ENCODE measurements at places on chromosomes 2 and 18.

- no peak overlapping the region for H3K4me3 ChIP-seq
- H3K4me1 ChIP-seq = no peaks in the 10 kb centered on the region
- H3K27ac ChIP-seq = no peak overlapping the region
- no peaks in the 10 kb centered on the region for H3K27me3 ChIP-seq
- no peaks in the 10 kb centered on the region for H3K36me3 ChIP-seq
Observed at GRCh38 chr18:47413327-47413726, 161.9 kb upstream of the SKOR2 start.

DNA sequence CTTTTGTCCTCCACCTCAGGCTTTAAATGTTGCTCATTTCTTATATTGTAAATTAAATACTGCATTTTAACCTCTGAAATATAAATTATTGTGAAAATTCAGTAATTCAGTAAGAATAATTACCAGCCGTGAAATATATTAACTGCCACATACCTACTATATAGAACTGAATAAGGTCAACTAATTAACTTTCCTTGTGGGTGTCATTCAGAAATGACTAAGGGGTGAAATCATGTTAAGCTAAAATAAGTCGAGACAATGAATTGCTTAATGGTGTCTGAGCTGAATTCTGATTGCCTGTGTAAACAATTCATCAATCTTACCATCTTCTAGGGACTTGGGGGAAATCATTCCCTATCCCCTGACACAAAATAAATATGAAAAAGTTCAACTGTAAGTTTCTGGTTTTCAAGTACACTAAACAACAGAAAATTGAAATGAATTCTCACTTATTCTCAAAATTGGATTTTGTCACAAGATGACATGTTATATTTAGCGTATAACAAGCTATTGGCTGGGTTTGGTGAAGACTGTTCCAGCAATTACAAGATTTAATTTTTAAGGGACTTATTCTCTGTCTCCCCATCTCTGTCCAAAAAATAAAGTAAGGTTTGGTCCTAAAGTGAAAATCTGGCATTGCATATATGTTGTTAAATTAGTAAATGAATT is 255.1 kb downstream of the METTL4 start:
- no peaks in the 10 kb centered on the region for H3K4me1 ChIP-seq
- H3K36me3 ChIP-seq = no peaks in the 10 kb centered on the region
- H3K27ac ChIP-seq = no peak overlapping the region
- H3K27me3 ChIP-seq = no peaks in the 10 kb centered on the region
- no peak for DNase-seq

- peaks cover 49% of the 10 kb centered on the region for H3K4me1 ChIP-seq
- H3K4me3 ChIP-seq = no peak overlapping the region
- no peaks in the 10 kb centered on the region for H3K36me3 ChIP-seq
- DNase-seq = peak; percentile 43
- H3K27ac ChIP-seq = peak overlapping the region; percentile 47
- no peaks in the 10 kb centered on the region for H3K27me3 ChIP-seq
Observed at GRCh38 chr18:58639751-58640427, 11.0 kb upstream of the ALPK2 start.

DNA sequence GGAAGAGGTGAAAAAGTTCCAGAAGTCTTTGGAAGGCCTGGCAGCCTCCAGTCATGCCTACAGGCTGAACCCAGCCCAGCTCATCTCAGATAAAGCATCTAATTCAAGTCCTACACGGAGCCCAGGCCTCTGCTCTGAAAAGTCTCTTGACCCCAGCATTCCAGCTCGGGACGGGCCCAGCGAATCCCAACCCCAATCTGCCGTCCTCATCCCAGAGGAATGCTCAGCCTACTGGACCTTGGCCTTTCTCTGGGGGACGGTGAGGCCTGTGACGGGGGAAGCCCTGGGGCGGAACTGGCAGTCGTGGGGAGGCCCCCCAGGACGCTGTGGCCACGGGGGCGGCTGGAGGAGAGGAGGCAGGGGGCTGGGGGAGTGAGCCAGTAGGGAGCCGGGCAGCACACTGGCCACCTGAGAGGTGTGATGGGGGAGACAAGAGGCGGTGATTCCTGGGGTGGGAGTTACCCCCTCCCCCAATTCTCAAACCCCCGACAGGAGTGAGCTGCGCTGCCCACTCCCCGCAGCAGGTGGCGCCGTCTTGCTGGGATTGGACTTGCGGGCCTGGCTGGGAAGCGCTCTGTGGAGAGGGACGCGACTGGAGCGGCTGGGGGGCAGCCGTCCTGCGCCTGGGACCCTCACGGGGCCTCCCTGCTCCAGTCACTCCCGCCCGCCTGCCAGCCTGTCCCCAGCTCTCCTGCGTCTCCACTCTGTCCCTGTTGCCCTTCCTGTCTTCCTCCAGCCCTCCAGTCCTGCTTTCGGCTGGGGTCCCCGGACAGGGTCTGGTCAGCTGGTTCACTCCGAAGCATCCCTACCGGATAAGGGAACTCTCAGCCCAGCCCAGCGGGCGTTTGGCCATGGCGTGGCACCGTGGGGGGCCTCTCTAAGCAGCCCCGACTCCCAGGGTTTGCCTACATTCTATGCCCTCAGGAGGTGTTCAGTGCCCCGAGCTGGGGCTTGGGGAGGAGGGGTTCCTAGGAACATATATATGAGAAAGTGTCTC is 182.6 kb upstream of the HAAO start:
- H3K4me3 ChIP-seq = no peak overlapping the region
- peaks cover 13% of the 10 kb centered on the region for H3K4me1 ChIP-seq
- H3K27ac ChIP-seq = no peak overlapping the region
- H3K27me3 ChIP-seq = no peaks in the 10 kb centered on the region
- peak; percentile 24 for DNase-seq

Data from MM.1S (cell line).